ENCODE measurements at places on chromosomes 5 and 9.

GRCh38 chr9:124309667-124310084 lies 51.9 kb downstream of the NEK6 start:
- DNase-seq: no peak

GRCh38 chr5:19928562-19929421 lies 59.2 kb downstream of the CDH18 start:
- no peak for DNase-seq

DNA sequence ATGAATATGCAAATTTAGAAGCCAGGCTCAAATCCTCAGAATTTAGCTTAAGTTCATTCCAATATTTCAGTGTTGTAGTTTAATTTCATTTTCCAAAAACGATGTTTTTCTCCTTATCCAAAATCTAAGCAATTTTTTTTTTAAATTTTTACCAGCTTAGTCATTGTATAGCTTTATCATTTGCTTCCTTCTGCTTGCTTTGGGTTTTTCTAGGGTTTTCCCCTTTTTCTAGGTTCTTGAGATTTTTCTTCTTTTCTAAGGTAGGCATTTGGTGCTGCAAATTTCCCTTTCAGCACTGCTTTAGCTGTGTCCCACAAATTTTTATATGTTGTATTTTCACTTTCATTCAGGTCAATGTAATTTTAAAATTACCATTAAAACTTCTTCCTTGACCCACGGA lies 34.4 kb upstream of the CCDC112 start:
- no peak for DNase-seq

- DNase-seq: no peak
Measured at GRCh38 chr5:134145041-134145757, 30.7 kb downstream of the TCF7 start.

DNA sequence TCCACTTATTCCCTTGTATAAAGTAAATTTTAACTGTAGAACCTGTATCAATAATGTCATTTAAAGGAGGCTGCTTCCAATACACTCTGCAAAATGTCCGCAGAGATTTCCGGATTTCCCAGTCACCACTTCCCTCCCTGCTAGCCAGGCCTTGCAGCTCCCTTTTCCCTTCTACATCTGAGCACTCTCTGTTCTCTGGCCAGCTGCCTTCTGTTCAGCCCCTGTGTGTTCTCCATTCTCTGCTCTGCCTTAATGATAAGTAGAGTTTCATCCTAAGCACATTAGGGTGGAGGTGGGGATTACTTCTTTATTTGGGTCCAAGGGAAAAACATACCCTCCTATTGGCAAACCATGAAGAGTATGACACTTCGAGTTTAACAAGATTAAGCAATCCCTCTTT lies 719.6 kb upstream of the WWC1 start:
- no peak for DNase-seq
